ENCODE measurements at places on chromosomes 4 and X. TPM values are rescaled to one million over a fixed set of nuclear protein-coding genes. Genes with fewer than 3 reads are reported as not detected.
A peak's percentile ranks its signal among the peaks of the same experiment; 100 is the strongest.

DNA sequence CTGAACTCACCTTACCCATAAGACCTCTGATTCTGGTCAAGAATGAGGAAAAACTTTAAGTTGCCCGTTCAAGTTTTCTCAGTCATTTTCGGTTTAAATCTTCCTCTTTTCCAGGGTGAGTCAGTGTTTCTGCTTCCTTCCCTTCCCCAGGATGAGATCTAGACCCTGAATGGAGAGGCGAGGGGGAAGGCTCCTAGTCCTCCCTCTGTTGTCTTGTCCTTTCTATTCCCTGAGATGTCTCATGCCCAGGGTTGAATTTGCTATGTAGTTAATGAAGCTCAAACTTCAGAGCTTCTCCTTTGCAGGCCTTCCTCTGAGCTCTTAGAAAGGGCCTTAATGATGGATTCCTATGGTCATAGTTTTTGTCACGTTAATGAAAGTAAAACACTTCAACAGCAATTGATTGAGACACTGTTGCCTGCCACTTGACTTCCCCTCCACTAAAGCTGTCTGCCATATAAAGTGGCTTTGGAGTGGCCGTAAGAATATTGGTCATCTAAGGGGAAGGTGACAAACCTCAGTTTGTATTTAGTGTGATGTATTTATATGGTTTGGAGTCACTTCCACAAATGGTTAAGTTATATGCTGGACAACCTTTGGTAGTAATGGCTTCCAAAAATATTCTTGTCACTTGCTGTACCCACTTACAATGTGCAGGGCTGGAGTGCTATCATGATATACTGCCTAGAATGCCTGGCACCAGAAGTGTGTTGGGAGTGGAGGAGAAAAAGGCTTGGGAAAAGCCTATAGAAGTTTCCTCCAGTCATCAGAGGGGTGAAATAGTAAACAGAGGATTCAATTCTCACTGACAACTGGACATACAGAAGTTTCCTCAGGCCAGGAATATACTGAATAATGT, 24.3 kb upstream of the GPRIN3 start:
- no peak for DNase-seq

DNA sequence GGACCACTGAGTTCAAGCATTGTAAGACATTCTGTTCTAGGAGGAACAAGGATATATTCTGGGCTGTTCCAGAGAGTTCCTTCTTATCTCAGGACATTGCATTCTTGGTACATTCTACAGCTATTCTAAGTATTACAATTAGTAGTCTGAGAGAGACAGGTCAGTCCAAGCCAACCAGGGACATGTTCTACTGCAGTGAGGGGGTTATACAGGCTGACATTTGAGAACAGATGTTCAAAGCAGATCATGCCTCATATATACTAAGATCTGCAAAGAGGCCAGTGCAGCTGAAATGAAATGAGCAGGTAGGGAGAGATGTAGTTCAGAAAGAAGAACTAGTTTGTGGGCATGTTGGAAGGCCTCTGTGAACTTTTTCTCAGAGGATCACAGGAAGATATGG, 142.0 kb downstream of the CENPC start:
- no peak for DNase-seq

DNA sequence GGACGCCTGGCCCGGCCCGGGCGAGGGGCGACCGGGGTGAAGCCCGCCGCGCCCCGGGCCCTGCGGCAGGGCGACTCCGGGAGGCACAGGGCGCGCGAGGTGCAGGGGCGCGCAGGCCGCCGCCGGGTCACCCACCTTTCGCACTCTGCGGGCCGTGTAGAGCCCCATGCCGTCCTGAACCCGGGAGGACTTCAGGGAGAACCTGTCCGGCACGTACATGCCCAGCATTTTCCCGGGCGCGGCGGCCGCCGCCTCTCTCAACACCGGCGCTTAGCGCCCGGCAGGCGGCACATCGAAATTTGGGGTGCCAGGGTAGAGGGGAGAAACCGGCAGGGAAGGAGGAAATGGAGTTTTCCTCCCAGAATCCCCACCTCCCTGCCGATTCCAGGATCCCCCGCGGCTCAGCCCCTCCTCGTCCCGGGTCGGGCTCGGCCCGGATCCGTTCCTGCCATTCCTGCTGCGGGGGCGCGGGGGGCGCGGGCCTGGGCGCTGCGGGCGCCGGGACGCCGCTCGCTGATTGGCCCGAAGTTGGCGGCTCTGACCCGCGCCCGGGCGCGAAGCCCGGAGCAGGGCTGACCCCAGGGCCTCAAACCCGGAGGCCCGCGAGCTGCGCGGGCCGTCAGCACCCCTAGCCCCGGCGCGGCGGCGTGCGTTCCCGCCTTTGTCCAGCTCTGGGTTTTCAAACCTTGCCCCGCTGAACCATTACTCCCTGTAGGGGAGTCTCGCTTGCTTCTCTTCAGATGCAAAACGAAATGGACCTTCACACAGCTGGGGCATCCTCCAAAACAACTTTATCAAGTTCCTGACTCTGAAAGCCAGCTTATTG, at the start of gene PRDM5:
Gene PRDM5, minus strand, starts transcription at position 346 of the 826 bp plus-strand sequence. Its CDS starts 118 bp downstream, at position 228.
- DNase-seq, result peak; percentile 63

Gene WDR19
- polyA plus RNA-seq, result 51.3 TPM

Gene CXCL9
- not detected for polyA plus RNA-seq

Gene FGF5
- 2.1 TPM for polyA plus RNA-seq

GRCh38 chrX:57177070-57177469, 39.9 kb upstream of the SPIN2A start:
- no peak for DNase-seq

DNA sequence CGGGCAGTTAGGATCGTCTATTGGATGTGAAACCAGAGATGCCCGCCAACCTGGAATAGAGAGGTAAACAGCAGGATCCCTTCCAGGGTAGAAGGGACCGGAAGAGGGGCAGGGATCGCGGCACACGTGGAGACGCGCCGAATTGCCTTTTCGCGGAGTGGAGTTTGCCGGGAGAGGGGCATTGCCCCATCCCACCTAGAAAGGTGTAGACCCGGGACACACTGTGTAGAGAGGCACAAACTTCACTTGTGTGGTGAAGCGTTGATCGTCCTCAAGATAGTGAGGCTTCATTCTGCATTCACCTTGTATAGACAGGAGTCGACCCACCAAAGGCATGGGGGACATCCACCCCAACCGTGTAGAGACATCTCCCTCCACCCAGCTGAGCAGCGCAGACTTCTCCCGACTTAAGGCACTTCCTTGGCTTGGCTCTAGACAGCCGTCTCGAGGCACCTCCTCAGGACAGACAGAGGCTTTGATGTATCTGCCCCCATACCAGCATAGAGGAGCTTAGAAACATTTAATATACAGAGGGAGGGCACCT, 410 bp downstream of the GNL3L start:
- DNase-seq, result no peak

Gene HTR2C
- polyA plus RNA-seq, result not detected

DNA sequence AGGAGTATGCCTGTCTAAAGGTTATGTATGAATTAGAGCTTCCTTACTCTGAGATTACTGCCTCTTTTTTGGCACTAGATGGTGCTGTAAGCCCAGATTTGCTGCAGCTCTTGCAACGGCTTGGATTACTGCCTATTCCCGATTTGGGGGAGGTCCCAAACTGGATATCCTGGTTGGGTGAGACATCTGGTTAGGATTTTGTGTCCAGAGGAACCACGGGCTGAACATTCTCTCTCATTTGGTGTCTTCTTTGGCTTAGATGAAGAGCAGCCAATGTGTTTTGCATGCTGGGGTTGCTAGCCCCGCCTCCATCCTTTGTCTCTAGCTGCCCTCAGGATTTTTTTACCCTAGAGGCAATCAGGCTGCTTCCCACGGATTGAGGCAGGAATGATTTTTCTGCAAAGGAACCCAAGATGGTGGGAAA, 31.9 kb downstream of the F8A1 start:
- DNase-seq, result peak; percentile 64

Gene ABLIM2
- polyA plus RNA-seq, result not detected

DNA sequence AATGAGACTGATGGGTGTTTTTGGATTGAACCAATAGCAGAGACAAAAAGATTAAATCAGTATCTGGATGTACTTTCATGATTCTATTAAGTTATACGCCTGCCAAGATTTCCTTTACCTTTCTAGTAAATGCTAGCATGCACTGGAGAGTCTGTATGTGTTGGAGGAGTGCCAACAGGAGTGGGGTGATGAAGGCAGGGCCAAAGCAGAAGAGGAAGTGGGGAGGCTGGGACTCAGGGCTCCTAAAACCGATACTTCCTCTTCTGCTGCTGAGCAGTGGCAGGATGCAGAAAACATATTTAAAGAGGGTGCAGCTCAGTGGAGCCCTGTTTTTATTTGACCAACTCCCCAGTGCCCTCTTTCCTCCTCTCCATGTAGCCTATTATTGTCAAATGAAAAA, 5.6 kb downstream of the CYSLTR1 start:
- DNase-seq, result peak; percentile 23

GRCh38 chr4:99763635-99764101, 53.0 kb upstream of the DAPP1 start:
- no peak for DNase-seq

DNA sequence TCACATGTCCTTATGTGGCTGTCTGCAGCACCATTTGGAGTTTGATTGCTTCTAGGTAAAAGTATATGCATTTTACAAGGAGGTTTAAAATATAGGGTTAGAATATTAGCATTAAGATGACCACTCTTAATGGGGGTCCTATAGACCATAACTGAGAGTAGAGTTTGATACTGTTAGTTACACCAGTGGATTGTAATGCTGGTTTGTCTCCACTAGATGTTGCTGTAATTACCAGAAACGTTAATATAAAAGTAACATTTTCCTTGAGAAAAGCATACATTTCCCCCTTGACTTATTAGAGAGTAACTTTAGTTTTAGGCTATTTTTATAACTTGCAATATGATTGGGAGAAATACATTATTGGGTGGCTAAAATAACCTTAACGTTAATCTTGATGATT, 93.0 kb downstream of the ZXDA start:
- no peak for DNase-seq

Gene RAB33A
- 0.89 TPM for polyA plus RNA-seq

Gene NUP62CL
- 1.1 TPM for polyA plus RNA-seq

GRCh38 chr4:80454040-80454439, 118.5 kb downstream of the CFAP299 start:
- no peak for DNase-seq

Gene PDCL2
- not detected for polyA plus RNA-seq

Gene ADH5
- polyA plus RNA-seq, result 118 TPM

DNA sequence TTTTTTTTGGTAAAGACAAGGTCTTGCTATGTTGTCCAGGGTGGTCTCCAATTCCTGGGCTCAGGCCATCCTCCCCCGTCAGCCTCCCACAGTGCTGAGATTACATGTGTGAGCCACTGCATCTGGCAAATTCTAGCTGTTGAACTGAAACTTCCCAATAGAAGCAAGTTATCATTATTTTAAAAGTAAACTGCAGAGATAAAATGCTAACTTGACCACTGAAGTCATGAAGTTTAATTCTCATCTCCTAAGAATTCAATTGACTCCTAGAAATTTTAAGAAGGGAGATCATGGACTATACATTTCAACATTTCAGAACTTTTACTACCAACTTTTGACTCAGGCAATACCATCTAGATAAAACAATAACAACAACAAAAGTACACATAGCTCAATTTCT, 11.7 kb upstream of the EXOSC9 start:
- no peak for DNase-seq

GRCh38 chrX:152878976-152879755, 18.7 kb upstream of the ZNF185 start:
- no peak for DNase-seq

DNA sequence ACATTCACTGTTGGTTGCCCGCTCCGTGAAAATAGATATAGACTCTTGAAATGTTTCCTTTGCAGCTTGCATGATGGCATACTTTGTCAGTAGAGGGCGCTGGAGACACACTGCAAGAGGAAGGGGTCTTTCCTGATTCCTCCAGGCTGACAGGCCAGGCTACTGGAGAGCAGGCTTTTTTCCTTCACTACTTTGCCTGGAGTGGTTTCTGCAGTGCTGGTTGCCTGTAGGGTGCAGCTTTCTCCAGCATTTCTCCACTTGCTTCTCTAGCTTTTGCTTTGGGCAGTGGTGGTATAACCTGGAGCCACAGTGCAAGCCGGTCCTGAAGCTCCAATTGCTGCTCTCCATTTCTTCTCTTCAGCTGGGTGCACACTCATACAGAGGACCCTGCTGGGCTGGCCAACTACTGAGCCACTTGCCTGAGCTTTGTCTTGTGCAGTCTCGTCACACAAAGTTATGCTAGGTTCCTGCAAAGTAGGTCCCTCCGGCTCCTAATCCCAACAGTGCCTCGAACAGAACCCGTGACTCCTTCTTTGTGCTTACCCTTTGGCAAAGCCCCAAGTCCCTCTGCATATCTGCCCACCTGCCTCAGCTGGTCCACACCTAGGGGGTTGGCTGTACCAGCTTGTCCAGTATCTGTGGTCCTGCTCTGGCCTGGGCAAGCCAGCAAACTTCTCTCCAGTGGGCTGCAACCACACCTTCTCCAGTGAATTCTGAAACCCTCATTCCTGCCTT, 46.3 kb downstream of the RASSF6 start:
- DNase-seq, result peak; percentile 74

- no peak for DNase-seq
Measured at GRCh38 chr4:106996490-106996889, 39.6 kb downstream of the DKK2 start.

Gene GLRA2
- 0.30 TPM for polyA plus RNA-seq

- no peak for DNase-seq
Measured at GRCh38 chr4:175562542-175562941, 249.5 kb downstream of the GPM6A start.
